ENCODE measurements at places on chromosomes 1 and 21.

DNA sequence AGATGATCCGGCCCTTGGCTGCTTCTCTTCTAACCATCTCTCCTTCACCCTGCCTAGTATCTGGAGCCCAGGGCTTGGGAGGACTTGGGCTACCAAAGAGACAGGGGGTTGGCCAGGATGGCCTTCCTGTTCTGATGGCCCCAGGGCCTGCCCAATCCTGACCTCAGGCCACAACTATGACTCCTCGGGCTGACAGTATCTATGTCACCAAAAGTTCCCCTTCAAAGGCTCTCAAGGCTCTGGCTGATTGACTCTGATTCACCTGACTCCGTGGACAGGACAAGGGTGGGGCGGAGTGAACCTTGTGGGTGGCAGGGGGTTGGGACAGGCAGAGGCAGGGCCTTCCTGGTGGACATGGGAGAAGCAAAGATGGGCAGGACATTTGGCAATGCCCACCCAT lies 12.7 kb downstream of the MEF2D start:
- DNase-seq, result no peak

- no peak for DNase-seq
These were observed 6.7 kb upstream of the TIE1 start for GRCh38 chr1:43293896-43294760.

- DNase-seq, result no peak
These were observed 6.3 kb upstream of the LAD1 start for GRCh38 chr1:201405484-201405831.

DNA sequence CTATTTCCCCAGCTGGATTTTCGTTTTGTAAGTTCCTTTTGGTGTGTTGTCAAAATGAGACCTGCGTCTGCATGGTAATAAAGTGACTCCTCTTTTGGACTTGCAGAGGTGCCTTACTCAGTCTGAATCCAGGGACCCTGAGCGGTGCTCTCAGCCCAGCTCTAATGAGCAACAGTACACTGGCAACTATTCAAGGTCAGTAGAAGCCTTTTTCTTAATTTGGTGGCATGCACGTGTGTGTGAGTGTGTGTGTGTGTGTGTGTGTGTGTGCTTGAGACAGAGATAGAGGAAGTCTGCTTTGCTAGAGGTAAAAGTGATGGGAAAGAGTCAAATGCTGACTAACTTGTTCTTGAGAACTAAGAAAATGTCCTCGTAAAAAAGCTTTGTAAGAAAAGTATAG lies 105.4 kb downstream of the CD247 start:
- DNase-seq, result no peak

DNA sequence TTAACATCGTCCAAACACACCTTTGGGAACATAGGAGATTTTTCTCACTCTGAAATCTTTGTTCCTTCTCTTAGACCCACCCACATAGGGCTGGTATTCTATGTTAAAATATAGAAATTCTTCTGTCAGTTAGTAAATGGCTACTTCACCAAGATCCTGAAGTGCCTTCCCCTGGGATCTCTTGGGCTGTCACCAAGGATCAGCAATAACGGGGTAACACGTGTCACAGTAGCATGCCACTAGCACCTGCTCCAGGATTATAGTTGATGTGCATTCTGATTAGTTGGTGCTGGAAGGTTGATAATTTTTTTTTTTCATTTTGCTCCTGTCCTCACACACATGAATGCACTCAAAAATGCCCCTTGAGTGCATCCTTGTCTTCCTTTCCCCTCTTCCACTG lies 298.7 kb downstream of the NTNG1 start:
- DNase-seq, result peak; percentile 65

- no peak for DNase-seq
These were observed 461.3 kb upstream of the ZRANB2 start for GRCh38 chr1:71542155-71542554.

DNA sequence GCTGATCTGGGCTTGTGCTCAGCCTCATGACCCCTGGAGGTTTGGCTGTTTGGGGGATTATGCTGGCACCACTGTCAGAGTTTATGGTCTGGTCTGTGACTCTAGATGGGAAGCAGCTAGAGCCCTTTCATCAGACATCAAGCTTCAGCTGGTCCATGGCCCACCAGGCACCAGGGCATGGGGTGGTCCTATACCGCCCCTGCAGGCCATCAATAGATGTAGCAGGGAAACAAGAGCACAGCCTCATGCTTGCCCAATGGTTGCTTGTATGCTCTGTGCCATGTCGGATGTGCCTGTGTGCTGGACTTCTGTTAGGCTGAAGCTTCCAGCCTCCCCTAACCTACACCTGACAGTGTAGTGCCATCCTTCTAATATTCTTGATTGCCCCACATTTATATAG lies 71.1 kb upstream of the CD34 start:
- no peak for DNase-seq

- DNase-seq, result no peak
These were observed 21.1 kb downstream of the SYNC start for GRCh38 chr1:32681509-32681908.
